ENCODE measurements at places on chromosomes 11 and 22.
A peak's percentile ranks its signal among the peaks of the same experiment; 100 is the strongest.

- no peak for DNase-seq
These were observed 61.9 kb downstream of the CECR2 start for GRCh38 chr22:17431179-17431578.

- DNase-seq = no peak
These were observed 11.3 kb upstream of the EFCAB6 start for GRCh38 chr22:43823353-43823908.

DNA sequence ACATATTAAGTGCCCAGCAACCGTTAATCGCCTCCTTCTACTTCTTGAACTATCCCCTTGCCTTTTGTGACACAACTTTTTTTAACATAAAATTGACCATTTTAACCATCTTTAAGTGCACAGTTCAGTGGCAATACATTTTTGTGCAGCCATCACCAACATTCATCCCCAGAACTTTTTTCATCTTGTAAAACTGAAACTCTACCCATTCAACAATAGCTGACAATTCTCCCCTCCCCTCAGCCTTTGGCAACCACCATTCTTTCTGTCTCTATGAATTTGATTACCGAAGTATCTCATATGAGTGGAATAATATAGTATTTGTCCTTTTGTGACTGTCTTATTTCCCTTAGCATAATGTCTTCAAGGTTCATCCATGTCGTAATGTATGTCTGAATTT lies 66.0 kb downstream of the MICAL2 start:
- DNase-seq = no peak

DNA sequence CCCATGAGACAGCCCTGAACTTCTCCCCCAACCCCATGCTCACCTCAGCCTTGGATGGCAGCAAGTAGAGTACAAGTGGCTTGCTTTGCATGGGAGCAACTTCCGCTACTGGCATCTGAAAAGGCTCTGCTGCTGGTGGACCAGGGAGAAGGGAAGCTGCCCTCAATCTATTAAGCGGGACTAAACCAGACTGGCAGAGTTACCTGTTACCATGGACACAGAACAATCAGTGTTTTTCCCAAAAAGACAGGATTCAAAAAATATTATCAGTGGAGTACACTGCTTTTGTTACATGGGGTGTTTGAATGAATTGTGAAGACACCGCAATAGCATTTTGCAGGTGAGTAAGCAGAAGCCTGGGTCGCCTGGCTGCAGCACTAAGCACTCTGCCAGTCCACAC lies 631.4 kb upstream of the B3GAT1 start:
- no peak for DNase-seq

DNA sequence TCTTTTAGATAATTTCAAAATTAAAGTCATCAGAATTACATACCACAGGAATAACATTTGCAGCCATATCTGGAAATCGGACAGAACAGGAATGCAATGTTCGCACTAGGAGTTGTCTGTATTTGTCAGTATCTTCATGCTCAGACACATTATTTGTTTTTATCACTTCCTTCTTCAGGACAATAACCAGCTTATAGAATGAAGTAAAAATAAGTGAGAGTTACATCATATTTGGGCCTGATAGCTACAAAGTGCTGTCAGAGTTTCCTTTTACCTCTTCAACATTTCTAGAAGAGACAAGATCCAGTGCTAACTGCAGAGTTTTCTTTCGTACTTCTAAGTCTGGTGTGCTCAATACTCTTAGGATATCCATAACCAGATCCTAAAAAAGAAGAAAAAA lies 18.9 kb downstream of the COPB1 start:
- DNase-seq = no peak

GRCh38 chr11:107752949-107753822 lies 41.3 kb upstream of the SLN start:
- DNase-seq = no peak

GRCh38 chr11:64842366-64842759 lies 2.1 kb downstream of the CDC42BPG start:
- no peak for DNase-seq

- DNase-seq = no peak
These were observed 32.0 kb downstream of the BCR start for GRCh38 chr22:23212061-23213021.

DNA sequence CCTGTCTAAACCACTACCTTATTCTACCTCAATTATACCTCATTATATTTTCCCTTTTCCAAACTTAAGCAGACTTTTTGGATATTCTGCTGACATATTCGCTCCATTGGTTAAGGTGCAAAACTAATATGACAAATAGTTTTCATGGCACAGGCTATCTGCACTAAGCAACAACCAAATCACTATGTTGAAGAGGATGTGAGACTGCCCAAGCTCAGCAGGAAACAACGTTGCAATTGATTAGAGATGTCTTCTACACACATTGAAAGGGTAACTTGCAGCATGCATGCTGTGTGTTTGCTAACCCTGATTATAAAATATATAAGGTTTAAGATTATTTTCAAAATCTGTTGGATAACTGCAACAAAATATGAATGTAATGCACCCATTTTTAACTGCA lies 61.6 kb downstream of the STK33 start:
- no peak for DNase-seq

GRCh38 chr11:108368134-108368533 lies 99.2 kb downstream of the C11orf65 start:
- no peak for DNase-seq

DNA sequence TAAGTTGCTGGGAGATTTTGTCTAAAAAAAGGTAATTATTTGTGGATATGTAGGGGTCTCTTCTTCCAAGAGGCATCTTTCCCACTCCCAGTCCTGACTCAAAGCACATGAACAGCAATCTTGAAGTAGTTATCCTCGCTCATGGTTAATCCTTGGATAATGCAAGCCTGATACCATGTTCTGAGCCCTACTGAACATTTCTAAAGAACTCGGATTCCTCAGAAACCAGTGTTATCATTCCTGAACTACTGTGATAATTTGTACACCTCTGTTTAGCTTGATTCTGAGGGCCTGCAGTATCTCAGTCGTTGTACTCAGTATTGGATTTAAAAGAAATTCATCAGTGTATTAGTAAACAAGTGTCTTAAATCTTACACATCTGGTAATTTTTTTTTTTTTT lies 22.3 kb upstream of the RCE1 start:
- no peak for DNase-seq

GRCh38 chr22:29095459-29095858 lies 22.6 kb downstream of the KREMEN1 start:
- DNase-seq = no peak

DNA sequence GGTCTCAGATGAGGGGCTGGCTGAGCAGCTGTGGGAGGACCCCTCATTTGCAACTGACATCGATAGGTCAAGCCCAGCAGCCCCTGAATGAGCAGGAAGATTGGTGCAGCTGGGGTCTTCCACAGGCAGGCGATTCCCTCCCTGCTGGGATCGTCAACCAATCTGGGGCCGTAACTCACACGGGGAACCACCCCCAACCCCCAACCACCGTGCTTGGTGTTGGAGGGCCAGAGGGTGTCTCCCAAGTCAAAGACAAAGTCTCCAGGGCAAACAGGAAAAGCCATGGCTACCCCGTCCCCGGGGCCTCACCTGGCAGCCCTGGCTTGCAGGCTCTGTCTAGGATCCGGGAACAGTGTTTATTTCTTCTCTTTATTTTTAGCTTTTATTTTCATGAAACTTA lies 26.9 kb upstream of the SCUBE1 start:
- DNase-seq = no peak

GRCh38 chr11:70825893-70826540 lies 426.4 kb downstream of the SHANK2 start:
- no peak for DNase-seq

- no peak for DNase-seq
These were observed 19.4 kb downstream of the RCOR2 start for GRCh38 chr11:63897459-63898146.

- no peak for DNase-seq
These were observed 81.5 kb downstream of the TRMU start for GRCh38 chr22:46416891-46417580.

- peak; percentile 92 for DNase-seq
These were observed 6.9 kb upstream of the MS4A14 start for GRCh38 chr11:60389279-60389910.

DNA sequence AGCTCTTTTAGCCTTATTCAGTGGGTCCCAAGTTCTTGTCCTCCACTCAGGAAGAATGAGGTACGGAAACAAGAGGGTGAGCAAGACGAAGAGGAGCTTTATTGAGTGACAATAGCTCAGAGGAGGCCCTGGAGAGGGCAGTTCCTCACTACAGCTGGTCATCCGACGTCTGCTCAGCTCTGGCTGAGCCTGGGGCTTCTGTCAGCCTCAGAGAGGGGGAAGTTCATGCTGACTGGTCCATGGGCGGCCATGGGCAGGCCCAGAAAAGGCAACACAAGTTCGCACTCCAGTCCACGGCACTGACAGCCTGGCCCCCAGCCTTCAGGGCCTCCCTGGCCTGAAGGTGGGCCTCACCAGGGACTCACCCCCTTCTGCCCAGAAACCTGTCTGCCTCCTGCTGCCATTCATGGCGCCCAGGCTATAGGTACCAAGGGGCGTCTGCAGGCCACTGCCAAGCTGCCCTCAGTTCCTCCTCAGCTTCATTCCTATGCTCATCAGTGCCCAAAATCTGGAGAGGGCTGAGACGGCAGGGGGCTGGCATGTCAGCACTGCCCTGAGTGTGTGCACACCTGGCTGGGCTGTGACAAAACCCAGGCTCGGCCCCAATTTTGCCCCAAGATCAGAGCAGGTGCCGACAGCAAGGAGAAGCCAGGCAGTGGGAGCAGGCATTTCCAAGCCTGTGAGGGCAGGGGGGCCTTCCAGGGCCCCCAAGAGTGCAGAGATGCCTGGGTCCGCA lies 21.7 kb upstream of the KIAA0930 start:
- no peak for DNase-seq

- DNase-seq = no peak
These were observed 1.4 kb upstream of the RDX start for GRCh38 chr11:110297726-110298300.

DNA sequence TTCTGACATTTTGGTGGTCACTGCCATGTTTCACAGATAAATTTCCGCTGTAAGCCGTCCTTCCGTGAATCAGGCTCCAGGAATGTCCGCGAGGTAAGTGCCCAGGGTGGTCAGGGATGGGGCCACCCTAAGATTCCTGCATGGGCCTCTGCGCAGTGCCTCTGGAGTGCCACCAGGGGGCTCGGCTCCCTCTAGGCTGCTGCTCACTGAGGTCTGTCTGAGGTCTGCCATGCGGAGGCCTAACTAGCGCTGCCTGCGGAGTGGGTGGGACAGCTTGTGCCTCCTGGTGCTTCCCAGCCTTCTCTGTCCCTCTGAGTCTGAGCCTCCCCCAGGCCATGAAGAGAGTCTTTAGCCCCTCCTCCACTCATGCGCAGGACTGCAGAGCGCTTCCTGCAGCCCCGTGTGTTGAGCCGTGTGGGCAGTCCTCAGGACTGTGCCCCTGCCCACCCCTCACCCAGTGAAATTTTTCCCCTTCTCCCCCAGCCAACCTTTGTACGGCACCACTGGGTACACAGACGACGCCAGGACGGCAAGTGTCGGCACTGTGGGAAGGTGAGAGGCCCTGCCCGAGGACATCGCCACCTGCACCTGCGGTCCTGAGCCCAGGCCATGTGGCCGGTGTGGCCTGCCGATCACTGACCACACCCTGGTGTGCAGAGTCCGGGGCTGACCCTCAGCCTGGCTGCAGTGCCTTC lies 11.9 kb upstream of the MDK start:
- no peak for DNase-seq

DNA sequence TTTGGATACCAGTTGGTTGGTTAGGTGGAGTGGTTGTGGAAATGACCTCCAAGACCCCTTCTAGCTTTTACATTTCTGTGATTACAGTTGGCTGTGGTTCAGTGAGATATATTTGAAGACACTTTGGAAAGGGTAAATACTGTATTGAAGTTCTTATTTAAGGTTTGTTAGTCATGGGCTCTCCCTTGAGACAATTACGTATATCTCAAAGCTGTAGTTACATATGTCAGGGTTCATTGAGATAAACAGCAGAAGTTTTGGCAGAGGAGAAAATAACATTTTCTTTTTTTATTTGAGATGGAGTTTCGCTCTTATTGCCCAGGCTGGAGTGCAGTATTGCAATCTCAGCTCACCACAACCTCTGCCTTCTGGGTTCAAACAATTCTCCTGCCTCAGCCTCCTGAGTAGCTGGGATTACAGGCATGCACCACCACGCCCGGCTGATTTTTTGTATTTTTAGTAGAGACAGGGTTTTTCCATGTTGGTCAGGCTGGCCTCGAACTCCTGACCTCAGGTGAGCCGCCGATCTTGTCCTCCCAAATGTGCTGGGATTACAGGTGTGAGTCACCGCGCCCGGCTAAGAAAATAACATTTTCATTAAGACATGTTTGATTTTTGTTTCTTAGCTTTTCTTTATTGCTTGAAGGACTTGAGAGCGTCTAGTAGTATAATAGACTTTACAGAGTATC lies 1.9 kb downstream of the RNF121 start:
- no peak for DNase-seq

DNA sequence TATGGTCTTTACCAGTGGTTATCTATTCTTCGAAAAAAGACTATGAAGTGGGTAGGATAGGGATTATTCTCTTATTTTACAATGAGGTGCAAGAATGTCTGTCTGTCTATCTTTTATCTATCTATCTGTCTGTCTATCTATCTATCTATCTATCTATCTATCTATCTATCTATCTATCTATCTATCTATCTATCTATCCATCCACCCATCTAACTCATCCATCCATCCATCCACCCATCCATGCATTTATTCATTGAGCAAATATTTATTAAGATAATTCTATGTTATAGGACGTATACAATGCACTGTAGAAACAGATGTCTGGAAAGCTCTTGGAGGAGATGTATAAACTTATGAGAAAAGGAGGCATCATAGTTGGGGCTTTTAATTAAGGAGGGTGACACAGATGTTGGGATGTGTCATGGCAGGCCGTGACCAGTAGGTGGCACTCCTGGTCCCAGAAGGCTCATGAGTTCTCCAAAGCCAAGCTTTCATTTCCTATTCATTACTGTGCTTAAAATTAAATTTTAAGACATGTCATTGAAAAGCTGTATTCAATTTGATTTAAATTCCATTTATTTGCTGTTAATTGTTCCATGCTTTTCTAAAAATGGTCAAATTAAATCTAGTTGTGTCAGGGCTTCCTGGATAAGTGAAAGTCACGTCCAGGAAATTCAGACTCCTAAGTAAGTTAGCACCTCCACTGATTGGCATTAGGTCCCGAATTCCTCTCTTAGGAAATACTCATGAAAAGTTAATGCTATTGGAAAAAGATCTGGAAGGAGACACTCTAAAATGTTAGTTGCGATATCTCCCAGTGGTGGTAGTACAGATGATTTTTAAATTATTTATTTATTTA lies 19.0 kb upstream of the E2F8 start:
- DNase-seq = no peak

GRCh38 chr11:117313828-117314768 lies 2.0 kb downstream of the BACE1 start:
- no peak for DNase-seq

DNA sequence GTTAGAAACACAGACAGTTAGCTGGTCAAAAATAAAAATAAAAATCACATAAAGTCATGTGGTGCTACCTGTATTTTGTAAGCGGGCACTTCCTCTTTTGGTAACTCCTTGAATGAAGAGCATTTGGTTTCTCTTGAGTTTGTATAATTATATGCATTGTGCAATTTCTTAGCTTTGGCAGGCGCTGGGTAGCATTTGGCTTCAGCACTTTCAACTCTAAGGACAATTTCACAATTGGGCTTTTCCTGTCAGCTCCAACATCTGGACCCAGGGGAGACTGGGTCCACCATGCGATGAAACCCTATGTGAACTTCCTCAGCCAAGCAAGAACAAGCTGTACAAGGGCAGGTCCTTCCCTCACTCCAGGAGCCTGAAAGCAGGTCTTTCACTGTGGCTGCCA lies 169.1 kb downstream of the RRAS2 start:
- DNase-seq = no peak

Data from SIG-M5 (cell line).